ENCODE measurements at places on chromosomes 5 and 9.

DNA sequence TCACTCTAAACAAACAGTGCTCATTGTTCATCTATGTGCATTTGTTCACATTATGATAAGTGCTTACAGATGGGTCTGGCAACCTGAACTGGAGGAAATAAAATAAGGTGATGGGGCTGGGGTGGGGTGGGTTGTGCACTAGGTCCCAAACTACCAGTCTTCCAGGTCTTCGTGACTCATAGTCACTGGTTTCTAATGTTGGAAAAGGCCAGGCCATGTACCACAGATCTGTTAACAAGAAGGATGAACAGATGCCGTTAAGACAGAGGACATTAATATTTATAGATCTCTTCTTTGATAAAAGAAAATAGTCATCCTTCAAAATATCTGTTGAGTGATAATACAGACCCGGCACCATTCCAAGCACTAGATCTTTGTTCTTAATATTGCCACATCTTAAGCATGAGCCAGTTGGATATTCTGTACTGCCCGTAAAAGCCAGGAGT is 71.4 kb upstream of the STARD4 start:
- no peak for DNase-seq

GRCh38 chr5:40791715-40792139 is 6.4 kb downstream of the PRKAA1 start:
- no peak for DNase-seq

DNA sequence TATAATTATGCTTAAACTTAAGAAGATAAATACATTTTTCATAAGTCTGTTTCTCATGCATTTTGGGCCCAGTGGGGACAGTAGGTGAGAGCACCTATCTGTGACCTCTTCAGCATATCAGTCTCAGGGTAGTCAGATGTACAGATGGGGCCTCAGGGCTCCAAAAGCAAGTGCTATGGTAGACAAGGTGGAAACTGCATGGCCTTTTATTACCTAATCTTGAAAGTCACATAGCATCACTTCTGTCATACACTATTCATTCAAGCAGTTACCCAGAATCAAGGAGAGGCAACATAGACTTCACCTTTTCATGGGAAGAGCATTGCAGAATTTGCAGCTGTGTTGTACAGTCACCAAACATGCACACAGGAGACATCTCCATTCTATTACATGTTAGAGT is 94.8 kb downstream of the SV2C start:
- DNase-seq, result no peak

DNA sequence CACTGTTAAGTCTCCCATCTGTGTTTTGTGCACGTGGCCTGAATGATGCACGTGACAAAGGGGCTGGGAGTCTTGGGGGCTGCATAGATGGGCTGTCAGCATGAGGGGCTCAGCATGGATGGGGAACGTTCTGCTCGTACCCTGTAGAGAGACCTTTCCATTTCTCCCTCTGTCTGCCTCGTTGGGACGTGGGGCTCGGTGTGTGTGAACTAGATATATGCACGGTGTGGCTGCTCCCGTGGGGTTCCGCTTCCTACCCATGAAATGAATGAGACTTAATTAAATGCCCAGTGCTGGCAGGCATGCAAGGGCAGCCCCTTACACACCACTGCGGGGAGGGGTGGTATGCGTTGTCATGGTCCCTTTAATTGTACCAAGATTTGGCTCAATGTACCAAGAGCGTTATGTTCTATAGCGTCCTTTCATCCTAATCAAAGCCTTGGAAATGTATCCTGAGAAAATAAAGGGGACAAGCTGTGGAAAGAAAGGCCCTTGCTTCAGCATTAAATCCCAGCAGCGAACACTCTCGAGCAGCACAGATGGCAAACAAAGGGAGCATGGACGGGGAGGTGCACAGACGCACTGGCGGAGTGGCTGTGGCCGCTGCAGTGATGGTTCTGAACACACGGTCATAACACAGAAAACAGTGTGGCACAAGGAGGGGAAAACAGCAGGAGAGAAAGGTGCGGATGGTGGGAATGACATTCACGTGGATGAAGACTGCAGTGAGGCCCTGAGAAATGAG is 66.8 kb downstream of the RASGEF1C start:
- DNase-seq, result no peak

GRCh38 chr5:76782444-76782843 is 36.4 kb upstream of the F2RL1 start:
- DNase-seq, result no peak

- DNase-seq, result no peak
Measured at GRCh38 chr9:136974817-136975535, 2.3 kb upstream of the PTGDS start.

DNA sequence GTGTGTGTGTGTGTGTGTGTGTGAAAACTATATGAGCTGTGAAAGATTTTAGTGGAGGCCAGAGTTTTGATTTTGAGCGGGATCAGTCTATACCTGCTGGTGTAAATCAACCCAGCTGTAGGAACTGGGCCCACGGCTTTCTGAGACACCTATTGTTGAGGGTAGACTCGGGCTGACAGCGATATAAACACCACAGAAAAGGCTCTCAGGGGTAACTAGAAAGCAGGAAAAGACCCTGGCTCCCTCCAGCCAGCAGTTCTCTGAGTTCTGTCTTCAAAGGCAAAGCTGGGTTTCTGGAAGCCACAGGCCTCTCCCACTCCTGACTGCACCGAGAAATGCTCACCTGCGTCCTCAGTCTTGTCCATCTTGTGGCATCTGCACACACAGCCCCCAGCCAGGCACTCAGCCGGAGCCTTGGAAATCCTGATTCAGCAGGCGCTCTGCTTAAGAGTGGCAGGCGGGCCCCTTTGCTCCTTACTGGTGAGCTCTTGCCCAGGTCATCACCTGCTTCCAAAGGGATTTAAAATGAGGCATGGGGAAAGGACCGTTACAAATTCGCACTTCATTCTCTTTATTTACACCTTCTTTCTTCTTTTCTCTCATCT is 223.3 kb downstream of the NDUFS4 start:
- no peak for DNase-seq

DNA sequence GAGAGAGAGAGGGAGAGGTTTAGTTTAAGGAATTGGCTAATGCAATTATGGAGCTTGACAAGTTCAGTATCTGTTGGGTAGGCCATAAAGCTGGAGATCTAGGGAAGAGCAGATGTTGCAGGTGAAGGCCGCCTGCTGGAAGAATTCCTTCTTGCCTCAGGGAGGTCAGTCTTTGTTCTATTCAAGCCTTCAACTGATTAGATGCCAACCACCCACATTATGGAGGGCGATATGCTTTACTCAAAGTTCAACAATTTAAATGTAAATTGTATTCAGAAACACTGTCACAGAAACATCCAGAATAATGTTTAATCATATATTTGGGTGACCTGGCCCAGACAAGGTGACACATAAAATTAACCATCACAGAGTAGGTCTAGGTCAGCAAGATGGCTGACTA is 51.7 kb upstream of the SSBP2 start:
- DNase-seq, result no peak

- DNase-seq, result no peak
Measured at GRCh38 chr5:68565427-68565826, 349.9 kb downstream of the PIK3R1 start.

DNA sequence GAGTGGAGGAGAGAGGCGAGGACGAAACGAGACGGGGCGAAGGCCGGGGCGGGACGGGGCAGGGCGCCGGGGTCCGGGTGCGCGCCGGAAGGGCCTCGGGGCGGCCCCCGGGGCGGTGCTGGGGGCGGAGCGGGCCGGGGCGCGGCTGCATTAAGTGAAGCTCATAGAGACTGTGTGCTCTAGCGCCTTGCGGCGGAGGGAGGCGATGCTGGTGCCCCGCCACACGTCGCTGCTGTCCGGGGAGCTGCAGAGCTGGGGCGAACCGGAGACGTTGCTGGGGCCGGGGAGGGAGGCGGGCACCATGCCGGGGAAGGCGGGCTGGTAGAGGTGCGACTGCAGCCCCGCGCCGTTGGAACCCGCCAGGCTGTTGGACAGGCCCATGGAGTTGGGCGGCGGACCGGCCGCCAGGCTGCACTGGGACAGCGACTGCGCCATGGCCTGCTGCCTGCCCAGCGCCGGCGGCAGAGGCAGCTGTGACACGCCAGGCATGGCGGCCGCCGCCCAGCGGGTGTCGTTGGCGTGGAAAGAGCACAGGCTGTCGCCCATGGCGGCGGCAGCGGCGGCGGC is 8.3 kb downstream of the OTP start:
- DNase-seq, result no peak

GRCh38 chr9:94870793-94871558 is 144.5 kb downstream of the AOPEP start:
- DNase-seq, result no peak

DNA sequence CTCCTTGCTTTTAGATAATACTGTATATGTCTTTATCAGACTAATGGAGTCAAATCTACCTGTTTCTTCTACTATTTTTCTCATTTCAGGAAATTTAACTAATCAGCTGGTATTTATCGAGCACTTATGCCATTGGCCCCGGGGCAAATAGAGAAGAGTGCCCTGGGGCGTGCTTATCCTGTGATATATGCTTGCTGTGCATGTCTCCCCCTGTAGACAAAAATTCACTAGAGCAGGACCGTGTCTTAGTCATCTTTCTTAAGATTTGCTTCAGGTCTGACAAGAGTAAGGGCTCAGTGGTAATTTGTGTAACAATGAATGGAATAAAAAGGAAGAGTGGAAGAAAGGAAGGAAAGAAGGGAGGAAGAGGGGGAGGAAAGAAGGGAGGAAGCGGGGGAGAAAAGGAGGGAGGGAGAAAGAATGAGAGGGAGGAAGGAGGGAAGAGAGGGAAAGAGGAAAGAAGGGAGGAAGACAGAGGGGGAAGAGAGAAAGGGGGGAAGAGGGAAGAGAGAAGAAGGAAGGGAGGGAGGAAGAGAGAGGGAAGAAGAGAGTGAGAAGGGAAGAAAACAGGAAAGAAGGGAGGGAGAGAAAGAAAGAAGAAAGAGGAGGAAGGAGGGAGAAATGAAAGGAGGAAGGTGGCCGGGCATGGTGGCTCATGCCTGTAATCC is 295.7 kb upstream of the PANK3 start:
- no peak for DNase-seq

DNA sequence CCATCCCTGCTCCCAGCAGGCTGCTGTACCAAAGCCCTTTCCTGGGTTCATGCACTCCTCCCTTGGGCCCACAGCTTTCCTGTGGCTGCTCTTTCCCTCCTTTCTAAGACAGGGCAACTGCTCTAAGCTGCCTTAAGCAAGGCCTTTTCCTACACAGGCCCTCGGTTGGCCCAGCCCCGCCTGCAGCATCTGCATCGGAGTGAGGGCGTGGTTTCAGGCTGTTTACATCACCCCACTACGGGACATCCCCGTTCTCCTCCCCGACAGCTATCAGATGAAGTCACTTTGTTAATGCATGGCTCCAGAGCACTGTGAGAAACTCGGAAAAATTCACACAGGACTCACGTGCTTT is 3.4 kb downstream of the DPH7 start:
- DNase-seq, result no peak

DNA sequence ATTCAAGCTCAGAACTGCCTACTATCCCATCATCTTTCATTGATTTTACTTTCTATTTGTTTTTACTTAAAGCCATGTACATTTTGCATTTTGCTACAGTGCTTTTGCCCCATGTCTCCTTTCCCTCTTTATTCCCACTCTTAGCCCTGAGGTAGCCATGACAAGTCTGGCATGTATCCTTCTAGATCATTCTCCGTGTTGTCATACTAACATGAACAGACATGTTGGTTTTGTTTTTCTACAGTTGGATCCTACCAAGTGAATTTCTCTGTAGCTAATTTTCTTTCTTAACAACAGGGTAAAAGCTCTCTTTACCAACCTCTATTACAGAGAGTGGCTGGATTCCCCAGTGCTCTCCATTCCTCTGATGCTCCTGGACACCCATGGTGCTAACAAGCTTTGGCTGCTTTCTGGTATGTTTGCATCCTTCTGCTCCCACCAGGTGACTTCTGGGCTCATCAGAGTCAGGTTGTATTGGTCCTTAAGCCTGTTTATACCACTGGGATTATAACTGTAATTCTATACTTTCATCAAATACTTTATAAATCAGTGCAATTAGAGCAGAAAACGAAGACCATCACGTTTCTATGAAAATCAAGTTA is 38.8 kb upstream of the BOD1 start:
- no peak for DNase-seq

DNA sequence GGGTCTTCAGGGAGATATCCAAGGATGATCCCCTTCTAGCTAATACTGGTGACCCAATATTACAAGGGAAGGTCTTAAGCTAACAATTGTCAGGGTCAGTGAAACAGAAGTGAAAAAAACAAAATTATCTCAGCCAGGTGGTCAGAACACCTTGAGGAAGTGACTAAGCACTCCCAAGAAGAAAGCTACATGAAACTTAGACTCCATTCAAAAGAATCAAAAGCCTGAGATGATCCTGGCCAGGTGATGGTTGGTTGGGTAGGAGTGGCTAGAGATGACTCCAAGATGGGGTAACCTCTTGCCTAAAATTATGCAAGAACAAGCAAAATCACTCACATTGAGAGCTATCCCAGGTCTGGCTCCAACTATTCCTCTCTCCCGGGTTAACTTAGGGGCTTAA is 5.4 kb downstream of the VCP start:
- no peak for DNase-seq

DNA sequence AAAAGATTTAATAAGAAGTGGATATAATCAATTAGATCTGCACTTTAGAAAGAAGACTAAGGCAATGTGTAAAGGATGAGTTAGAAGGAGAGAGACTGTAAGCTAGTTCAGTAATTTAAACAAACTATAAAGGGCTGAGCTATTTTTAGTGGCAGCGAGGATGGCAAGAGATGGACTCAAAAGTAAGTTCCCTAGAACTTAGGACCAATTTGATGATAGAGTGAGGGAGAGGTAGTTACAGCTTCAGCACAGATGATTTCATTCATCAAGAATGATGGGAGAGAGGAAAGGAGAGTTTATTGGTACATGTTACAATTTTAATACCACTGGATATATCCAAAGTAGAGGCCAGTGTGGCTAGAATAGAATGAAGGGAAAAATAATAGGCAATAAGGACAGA is 19.1 kb downstream of the NADK2 start:
- DNase-seq, result no peak

DNA sequence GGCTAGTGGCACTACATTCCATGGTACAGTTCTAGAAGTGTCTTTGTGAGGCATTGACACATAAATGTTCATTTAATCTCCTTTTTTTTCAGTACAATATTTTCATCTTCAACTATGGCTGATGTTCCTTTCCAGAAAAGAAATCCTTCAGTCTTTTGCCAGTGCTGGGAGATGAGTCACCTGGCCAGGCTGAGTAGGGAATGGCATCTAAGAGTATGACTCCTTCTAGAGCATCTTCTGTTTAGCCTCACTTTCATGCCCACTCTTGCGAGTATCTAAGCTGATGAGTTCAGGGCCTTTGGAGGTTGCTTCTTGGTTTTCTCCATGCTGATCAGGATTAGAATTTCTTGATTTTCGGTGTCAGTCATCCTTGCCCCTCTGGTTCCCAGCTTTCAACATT is 124.4 kb downstream of the SLC28A3 start:
- no peak for DNase-seq

DNA sequence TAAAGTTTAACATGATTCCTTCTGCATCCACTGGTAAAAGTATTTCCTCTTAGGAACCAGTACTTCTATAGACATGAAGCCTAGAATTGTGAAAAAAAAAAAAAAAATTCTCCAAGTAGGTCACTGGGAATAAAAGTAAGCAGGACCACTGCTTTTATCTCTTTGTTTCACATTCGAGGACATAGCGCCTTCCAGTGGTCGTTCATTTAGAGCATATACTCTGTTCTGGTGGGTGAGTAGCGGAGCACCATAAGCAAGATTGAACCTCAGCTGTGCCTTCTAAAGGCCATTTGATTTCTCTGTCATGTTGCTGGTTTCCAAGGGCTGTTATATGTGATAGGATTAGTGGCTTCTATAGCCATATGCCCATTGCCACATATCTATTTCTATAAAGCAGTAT is 393.1 kb downstream of the TMEM232 start:
- no peak for DNase-seq

- DNase-seq, result no peak
Measured at GRCh38 chr5:178304761-178305645, 72.4 kb upstream of the PHYKPL start.
